ENCODE measurements at places on chromosomes 13 and 19.

DNA sequence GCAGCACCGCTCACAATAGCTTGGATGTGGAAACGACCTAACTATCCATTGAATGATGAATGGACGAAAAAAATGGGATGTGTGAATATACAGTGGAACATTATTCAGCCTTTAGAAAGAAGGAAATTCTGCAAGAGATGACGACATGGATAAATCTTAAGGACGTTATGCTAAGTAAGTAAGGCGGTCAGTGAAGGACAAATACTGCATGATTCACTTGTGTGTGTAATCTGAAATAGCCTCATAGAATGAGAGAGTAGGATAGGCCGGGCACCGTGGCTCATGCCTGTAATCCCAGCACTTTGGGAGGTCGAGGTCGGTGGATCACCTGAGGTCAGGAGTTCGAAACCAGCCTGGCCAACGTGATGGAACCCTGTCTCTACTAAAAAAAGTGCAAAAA, 25.4 kb upstream of the ZNF766 start:
- no peak for DNase-seq

- no peak for DNase-seq
Measured at GRCh38 chr19:48900477-48901406, 630 bp downstream of the NUCB1 start.

DNA sequence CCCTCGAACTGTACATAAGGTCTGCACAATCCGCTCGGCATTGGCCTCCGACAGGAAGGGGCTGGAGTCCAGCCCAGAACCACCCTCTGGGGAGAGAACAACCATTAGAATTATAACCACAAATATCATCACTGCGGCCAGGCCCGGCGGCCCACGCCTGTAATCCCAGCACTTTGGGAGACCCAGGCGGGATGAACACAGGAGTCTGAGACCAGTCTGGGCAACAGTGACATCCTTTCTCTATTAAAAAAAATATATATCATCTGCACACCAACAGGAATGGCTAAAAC, 11.4 kb downstream of the COQ8B start:
- no peak for DNase-seq

DNA sequence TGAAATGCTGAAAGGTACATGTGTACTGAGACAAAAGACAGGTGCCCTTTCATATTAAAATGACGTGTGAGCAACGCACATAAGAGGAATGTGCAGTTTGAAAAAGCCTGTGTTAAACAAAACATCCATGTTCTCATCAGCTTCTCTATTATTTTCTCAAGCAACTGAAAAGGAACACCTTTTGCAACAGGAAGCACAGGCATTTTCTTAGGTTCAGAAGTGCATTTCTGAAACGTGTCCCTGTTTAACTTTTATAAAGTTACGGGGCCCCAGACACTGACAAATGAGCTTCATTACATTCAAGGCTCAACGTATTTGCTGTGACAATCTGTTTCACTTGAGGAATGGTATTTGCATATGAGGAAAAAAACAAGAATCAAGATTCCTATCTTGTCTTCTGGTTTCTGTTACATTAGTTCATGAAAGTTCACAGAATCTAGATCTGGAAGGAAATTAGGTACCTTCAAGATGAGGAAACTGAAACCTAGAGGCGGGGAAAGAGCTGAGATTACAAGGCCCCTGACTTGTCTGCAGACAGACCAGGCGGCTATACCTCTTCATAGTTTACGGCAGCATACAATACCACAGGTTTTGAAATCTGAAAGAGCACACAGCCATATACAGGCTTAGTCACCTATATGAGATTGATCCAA, 431.7 kb downstream of the KLF12 start:
- no peak for DNase-seq

GRCh38 chr19:31350033-31350692, 927 bp upstream of the TSHZ3 start:
- no peak for DNase-seq

- no peak for DNase-seq
Measured at GRCh38 chr19:45542234-45542668, 35.0 kb downstream of the VASP start.

DNA sequence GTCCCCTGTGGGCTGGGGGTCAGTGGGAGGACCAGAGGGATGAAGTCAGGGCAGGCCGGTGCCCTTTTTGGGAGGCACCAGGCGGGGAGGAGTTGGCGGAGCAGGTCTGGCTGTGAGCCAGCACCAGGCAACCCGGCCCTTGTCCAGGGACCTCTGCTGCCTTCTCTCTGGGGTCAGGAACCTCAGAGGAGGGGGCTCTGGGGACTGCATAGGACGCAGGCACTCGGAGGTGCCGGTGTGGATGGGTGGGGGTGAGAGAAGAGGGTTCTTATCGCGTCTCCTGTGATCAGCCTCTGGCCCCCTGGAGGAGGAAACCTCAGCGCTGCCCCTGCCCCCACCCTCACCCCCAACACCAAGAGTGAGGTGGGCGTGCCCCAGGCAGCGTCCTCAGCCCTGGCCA, 16.5 kb downstream of the DPF1 start:
- DNase-seq = no peak

GRCh38 chr19:51394050-51394836, 3.9 kb upstream of the C19orf84 start:
- DNase-seq = peak; percentile 99

GRCh38 chr13:87208636-87209035, 462.5 kb upstream of the SLITRK5 start:
- no peak for DNase-seq

DNA sequence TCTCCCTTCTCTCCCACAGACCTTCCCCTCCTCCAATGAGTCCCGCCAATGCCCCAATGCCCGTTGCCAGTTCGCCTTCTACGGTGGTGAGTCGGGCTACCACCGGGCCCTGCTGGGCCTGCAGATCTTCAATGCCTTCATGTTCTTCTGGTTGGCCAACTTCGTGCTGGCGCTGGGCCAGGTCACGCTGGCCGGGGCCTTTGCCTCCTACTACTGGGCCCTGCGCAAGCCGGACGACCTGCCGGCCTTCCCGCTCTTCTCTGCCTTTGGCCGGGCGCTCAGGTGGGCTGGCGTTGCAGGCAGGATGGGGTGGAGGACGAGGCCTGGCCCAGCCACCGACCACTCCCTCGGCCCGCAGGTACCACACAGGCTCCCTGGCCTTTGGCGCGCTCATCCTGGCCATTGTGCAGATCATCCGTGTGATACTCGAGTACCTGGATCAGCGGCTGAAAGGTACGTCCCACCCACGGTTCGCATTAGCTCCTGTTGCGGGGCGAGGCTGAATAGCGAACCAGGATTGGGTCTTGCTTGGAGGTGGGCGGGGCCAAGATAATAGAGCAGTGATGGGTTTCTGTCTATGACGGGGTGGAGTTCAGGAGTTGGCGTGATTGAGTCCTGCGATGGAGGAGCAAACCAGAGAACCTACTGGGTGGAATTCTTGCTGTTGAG, 11.1 kb downstream of the SLC44A2 start:
- DNase-seq = no peak

- no peak for DNase-seq
Measured at GRCh38 chr13:39760521-39760920, 105.1 kb downstream of the COG6 start.

DNA sequence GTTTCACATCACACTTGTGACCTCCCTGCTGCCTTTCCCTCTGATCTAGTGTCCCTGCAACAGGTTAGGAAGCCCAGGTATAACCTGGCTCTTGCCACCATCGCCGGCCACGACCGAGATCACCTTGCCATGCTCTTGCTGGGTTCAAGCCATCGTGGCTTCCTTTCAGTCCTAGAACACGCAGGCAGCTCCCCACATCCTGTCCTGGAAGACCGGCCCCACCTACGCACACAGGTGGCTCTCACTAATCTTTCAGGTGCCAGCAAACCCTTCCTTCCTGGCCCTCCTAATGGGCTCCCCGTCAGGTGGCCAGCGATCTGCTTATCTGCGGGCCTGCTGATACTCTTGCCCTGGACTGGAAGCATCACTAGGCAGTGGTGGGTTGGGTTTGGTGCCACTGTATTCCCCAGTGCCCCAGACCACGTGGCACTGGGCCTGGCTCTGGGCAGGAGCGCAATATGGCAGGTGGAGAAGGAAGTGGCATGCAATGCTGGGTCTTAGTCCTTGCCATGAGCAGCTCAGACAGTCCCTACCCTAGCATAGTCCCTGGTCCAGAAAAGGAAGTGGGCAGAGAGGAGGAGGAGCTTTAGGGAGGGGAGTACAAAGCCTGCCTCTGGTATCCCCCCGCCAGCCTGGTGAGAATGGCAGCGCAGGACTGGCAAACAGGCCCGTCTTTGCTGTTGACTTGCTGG, 11.8 kb downstream of the PPP1R37 start:
- no peak for DNase-seq

GRCh38 chr13:25771202-25771601, 280.6 kb downstream of the SHISA2 start:
- no peak for DNase-seq

- no peak for DNase-seq
Measured at GRCh38 chr19:50695251-50696093, 24.1 kb downstream of the SHANK1 start.

DNA sequence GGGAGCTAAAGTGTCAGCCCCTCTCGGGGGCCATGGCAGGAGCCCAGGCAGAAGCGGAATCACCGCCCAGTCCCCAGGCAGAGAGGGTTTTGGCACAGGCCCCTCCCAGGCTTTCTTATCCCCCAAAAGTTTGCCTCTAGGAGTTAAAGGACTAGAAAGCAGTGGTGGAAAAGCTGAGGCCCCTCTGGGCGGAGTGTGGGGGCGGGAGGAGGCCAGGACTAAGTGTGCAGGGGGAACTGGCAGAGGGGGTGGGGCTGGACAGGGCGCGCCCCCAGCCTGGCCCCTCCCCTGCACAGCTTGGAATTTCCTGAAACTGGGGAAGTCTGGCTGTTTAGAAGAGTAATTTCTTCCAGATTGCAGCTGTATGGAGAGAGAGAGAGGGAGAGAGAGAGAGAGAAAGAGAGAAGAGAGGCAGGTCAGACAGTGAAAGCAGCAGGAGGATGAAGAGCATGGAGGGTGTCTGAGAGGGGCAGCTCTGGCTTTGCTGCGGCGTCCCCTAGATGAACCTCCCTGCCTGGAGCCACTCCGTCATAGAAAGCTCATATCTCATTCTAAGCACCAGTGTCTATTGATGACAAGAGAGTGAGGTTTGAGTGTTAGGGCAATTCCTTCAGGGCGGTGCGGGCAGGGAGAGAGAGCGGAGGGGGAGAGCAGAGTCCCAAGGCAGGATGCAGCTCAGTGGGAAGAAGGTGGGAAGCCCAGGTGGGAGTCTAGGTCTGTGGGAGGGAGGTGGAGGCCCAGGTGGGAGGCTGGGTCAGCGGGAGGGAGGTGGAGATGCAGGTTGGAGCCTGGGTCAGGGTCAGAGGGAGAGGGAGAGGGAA, at the start of gene CDC42EP5:
Gene CDC42EP5, minus strand, starts transcription at position 226 of the 821 bp plus-strand sequence. CDS start 7,749 bp downstream, outside the sequence.
- DNase-seq = no peak

GRCh38 chr13:42997381-42997780, 5.3 kb upstream of the EPSTI1 start:
- no peak for DNase-seq

- no peak for DNase-seq
Measured at GRCh38 chr19:7619671-7620441, 9.5 kb downstream of the XAB2 start.

GRCh38 chr19:1068009-1069001, 1.3 kb downstream of the ARHGAP45 start:
- DNase-seq = peak; percentile 80

DNA sequence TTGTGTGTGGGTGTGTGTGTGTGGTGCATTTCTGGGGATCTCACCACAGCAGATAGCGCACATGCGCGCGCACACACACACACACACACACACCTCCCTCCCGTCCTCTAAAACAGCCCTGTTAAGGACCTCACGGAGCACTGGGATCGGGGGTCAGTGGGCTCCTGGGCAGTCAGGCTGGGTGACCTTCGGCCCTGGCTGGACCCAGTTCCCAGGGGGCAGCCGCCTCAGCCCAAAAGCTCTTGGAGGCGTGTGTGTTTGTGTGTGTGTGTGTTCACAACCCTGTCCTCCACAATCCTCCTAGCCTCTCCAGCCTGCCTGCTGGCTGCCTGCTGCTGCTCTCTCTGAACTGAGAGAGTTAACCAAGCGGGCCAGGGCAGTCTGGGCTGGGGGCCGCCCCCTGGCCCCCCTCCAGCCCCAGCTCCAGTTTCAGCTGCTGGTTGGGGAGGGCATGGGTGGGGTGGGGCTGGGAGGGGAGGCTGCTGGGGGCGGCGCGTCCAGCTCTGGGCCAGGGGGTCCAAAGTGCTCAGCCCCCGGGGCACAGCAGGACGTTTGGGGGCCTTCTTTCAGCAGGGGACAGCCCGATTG, at the start of gene FXYD1:
Gene FXYD1, plus strand, starts transcription at position 520 of the 588 bp plus-strand sequence. CDS start 1,256 bp downstream, outside the sequence.
- DNase-seq = no peak

DNA sequence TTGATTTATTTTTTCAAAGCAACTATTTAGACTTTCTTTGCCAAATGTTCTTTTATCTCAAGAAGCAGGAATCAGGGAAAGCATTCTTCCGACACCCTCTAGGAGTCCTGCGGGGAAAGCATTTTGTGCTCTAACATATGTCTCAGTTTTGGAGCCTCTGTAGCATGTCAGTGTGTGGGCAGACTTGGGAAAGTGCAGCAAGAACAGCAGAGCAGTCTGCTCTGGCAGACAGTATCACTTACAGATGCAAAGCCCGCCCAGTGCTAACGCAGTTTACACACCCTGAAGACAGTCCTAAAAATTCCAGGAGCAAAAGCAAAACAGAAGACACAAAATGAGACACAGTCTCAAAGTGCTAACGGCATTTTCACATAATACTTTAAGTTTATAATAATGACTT, 393.5 kb downstream of the KLF12 start:
- DNase-seq = no peak

DNA sequence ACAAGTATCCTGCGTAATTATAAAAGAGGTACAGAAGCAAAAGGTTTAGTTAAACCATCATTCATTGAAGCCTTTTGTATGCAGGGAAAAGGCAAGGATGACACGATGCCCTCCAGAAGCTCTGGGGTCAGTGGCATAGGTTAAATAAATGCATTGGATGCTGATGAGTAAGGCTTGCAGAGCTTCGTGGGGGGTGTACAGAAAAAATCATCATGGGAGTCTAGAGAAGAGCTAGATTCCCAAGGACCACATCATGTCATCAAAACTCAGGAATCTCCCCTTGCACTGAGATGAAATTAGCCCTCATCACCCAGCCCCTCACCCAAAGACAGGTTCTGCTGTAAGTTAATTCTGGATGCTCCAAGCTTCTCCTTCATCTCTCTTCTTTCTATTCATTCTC, 8.3 kb downstream of the FPR1 start:
- DNase-seq = no peak

GRCh38 chr13:27077451-27077850, 94.2 kb downstream of the USP12 start:
- DNase-seq = no peak

GRCh38 chr13:41611385-41611784, 154.0 kb downstream of the RGCC start:
- DNase-seq = no peak

DNA sequence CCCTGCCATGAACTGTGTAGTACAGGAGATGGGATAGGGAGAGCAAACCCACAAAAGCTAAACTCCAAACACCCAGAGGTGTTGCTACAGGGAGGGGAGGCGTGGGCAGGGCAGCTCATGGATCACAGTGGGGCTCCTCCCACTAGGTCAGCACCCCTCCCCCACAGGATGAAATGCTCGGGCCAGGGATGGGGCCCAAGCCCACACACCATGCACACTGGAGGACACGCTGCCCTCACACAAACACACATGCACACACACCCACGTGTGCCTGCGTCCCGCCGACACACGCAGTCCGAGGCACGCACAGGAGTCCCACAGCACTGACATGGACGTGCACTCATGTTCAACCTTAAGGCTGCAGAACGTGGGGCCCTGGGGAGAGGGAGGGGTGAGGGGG, 6.0 kb upstream of the CCNP start:
- no peak for DNase-seq

- no peak for DNase-seq
Measured at GRCh38 chr13:111906816-111907215, 160.1 kb upstream of the SOX1 start.

GRCh38 chr13:42395086-42395821, 123.3 kb downstream of the AKAP11 start:
- DNase-seq = no peak

- no peak for DNase-seq
Measured at GRCh38 chr19:604355-604754, 14.7 kb downstream of the HCN2 start.
